AG04450 (cell line): ENCODE measurements at places on chromosomes 3 and 15.

DNA sequence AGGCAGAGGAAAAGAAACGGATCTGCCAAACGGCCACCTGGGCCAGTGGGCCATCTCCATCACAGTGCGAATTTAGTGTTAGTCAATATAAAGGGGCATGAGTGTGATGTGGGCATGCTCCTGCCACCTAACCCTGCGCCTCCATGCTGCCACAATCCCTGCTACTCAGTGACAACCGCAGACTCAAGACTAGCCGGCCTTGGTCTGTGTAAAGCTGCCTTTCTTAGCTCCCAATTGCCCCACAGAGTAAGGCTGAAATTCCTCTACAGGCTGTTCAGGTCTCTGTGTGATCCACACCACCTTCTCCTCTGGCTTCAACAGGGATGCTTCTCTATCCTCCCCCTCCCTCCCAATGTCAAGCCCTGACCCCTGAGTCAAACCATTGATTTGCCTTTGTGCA lies 269.7 kb downstream of the XXYLT1 start:
- DNase-seq, result no peak

DNA sequence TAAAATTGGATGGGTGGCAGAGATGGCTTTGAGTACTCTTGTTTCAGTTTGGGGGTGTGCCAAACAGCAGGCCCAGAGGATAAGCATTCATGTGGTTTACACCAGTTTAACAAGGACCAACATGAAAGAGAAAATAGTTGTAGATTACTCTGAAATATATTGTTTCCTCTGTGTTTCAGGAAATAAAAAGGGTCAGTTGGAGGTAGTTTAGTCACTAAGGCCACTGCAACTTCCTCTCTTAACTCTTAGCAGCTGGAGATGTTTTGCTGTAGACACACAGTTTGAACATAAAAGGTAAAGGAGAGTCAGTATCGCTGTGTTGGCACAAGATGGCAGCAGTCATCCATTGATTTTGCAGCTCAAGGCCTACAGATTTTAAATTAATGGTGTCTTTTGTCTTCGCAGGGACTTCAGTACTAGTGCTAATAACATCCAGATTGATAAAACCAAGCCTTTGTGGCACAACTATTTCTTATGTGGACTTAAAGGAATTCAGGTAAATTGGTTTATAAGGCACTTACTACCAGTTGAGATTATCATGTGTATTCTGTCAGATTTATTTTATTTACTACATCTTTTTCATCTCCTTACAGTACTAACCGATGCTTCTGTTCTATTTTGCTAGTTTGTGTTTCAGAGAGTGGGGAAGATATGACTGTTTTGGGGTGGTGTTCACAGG lies 65.5 kb downstream of the GALK2 start:
- DNase-seq, result peak; percentile 77

DNA sequence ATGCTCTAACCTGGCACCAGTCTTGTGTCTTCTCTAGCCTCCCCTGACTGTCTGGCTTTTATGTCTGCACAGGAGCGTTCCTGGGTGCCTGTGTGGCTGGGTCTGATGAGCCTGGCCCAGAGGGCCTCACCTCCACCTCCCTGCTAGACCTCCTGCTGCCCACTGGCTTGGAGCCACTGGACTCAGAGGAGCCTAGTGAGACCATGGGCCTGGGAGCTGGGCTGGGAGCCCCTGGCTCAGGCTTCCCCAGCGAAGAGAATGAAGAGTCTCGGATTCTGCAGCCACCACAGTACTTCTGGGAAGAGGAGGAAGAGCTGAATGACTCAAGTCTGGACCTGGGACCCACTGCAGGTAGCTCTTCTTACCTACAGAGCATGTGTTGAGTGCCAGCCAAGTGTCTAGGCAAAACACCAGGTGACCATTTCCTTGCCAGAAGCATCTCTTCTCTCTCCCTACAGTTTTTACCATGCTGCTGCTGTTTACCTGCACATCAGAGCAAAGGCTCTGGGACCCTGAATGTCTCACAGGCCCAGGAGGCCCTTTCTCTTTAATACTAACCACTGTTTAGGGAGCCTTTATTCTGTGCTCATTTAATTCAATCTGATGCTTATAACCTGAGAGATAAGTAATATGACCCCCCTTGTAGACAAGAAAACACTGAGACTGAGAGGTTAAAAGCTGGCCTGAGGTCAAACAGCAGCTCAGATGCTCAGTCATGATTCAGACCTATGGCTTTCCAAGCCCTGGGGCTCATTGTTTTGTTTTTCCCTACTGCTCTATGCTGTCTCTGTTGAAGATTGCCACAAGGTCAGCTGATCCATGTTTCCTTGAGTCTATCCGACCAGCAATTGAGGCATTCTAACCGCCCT lies 10.4 kb downstream of the PODXL2 start:
- no peak for DNase-seq

DNA sequence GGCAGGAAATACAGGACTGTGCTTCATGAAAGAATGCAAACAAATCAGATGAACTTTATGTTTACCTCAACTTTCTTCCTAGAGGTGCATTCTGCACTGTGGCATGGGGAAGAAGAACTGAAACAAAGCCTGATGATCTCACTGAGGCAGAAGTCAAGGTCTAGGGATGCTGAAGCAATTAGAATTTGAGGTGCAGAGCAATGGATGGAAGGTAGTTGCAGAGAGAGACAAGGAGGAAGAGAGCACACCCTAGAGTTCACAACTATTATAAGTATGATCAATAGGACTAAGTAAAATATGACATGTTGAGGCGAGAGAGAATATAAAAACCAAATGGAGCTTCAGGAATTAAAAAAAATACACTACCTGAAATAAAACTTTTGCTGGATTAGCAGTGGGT lies 420.1 kb downstream of the EDEM1 start:
- DNase-seq, result no peak

DNA sequence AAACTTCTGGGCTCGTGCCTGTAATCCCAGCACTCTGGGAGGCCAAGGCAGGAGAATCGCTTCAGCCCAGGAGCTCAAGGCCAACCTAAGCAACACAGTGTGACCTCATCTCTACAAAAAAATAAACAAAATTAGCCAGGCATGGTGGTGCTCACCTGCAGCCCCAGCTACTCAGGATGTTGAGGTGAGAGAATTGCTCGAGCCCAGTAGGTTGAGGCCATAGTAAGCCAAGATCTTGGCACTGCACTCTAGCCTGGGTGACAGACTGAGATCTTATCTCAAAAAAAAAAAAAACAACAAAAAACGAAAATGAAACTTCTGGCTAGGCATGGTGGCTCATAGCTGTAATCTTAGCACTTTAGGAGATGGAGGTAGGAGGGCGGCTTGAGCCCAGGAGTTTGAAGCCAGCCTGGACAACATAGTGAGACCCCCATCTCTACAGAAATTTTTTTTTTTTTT lies 53.7 kb downstream of the PIK3CB start:
- no peak for DNase-seq

DNA sequence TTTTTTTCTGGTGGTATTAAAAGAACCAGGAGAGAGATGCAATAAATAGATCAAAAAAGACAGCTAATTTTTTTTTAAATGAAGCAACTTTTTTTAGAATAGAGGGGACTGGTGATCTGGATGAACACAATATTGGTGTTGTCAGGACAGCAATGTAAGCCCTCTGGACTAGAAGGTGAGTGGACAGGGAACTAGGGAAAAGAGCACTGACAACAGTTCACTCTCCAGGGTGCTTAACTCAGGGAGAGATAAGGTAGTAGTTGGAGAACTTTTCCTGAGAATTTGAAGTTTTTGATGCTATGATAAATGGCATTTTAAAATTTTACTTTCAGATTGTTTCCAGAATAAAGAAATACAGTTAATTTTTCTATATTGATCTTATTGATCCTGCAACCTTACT lies 158.3 kb upstream of the STAC start:
- DNase-seq, result no peak

GRCh38 chr3:59153648-59154047 lies 103.8 kb upstream of the CFAP20DC start:
- DNase-seq, result no peak

GRCh38 chr15:63928185-63928842 lies 94.6 kb upstream of the HERC1 start:
- no peak for DNase-seq

DNA sequence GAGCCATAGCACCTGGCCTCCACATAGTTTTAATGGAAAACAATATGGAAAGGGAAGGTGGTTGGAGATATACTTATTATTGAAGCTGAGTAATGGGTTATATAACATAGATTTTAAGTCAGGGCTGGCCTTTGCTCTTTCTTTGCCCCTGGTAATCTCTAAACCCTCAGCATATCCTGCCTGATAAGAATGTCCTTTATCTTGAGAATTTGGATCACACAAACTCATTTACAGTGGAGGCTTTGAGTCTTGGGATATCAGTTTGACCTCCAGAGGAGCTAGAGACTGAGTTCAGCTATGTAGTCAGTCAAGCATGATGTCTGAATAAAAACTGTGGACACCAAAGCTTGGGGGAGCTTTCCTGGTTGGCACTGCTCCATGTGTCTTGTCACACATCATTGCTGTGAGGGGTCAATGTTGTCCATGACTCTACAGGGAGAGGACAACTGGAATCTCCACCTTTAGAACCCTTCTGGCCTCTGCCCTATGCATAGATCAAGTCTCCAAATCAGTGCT lies 9.0 kb upstream of the C3orf33 start:
- no peak for DNase-seq

GRCh38 chr3:10170915-10171478 lies 6.3 kb downstream of the IRAK2 start:
- DNase-seq, result no peak

- no peak for DNase-seq
These were observed 27.1 kb upstream of the TPRG1 start for GRCh38 chr3:189144645-189145044.

DNA sequence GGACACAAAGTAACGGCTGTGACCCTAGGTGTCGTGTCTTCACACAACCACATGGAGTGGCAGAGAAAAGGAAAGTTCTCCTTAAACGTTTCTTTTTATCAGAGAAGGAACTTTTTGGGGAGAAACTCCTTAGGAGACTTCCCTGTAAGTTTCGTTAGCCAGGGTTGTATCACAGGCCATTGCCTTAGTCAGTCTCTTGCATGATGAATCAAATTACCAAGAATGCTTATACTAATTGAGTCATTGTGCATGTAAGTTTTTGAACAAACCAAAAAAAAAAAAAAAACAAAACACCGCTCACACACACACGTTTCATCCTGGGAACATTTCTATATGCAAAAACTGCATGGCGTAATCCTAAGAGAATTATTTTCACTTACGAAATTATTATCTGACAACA lies 150.4 kb upstream of the SATB1 start:
- no peak for DNase-seq

GRCh38 chr15:74283368-74283767 lies 47.2 kb downstream of the CCDC33 start:
- DNase-seq, result no peak

DNA sequence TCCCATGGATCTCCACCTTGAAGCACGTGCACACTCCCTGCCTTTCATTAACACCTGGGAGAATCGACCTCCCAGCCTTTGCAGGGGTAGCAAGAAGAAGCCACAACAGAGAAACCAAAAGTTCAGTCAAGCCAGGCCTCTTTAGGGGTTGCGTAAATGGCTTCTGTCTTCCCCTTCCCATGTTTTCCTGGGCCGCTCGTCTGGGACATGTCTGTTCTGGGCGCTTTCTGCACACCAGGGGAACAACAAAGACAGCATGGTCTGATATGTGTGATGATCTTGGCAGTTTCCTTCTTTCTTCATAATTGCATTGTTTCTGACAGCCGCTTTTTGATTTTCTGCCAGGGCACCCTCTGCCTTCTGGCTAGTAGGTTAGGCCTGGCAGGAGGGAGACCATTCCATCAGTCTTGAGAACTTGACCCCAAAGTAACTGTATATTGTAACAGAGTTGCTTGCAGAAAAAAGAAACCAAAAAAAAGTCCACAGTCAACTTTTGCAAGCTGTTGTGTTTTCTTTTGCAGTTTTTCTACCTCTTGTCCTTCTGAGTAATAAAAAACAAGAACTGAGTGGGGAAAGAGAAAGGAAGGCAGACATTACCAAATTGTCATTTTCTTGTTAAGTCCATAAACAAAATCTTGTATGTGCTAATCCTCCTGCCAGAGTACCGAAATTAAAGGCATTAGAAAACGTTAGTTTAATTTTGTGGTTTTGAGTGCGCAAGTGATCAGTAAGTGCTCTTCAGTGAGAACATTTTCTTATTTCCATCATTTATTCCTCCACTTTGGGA lies 56.0 kb upstream of the FURIN start:
- no peak for DNase-seq

GRCh38 chr15:91854639-91854990 lies 1.1 kb downstream of the SLCO3A1 start:
- DNase-seq, result no peak

- DNase-seq, result peak; percentile 42
These were observed 86.0 kb upstream of the VGLL3 start for GRCh38 chr3:87076946-87077345.

GRCh38 chr3:29694783-29695182 lies 413.9 kb downstream of the RBMS3 start:
- DNase-seq, result peak; percentile 80

- no peak for DNase-seq
These were observed 136.0 kb downstream of the VGLL4 start for GRCh38 chr3:11507719-11508118.

DNA sequence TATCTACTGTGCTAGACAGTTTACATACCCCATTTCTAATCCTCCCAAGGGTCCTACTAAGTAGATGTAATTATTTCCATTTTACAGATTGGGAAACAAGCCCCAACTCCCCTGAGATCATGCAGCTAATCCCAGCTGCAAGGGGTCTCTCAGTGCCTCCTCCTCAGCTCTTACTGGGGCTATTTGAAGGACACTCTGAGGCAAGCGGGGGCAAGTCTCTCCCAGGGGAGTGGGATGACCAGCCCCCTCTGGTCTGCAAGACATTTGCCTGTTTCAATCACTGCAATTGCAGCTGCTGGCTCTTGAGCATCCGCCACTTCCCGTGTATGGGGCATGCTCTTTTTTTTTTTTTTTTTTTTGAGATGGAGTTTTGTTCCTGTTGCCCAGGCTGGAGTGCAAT lies 11.4 kb downstream of the LAMP3 start:
- DNase-seq, result no peak
